Dorsolateral prefrontal cortex (tissue), 122 donors: ENCODE measurements at places on chromosomes 4 and X. TPM values are rescaled to one million over a fixed set of nuclear protein-coding genes. Genes with fewer than 3 reads are reported as not detected.

GRCh38 chr4:147019091-147019490, 73.4 kb upstream of the TTC29 start:
- peak; percentile 11 for DNase-seq

Gene HPGDS
- 1.5 TPM for total RNA-seq

- no peak for DNase-seq
Measured at GRCh38 chr4:140267576-140267975, 105.9 kb upstream of the SCOC start.

DNA sequence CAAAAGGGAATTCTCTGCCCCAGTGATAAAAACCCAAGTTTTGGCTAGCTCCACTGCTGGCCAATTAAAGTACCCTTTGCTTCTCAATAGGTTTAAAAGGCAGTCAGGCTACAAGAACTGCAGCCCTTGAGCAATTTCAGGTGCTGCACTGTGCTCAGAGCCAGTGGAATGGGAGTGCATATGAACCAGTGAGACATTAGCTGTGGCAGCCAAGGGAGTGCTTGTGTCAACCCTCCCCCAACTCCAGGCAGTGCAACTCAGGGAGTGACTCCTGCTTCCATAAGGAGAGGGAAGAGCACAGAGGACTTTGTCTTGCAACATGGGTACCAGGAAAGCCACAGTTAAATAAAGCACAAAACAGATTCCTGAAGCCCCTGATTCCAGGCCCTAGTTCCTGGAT, 61.6 kb upstream of the VAMP7 start:
- no peak for DNase-seq
